ENCODE measurements at places on chromosomes 12 and 14.

GRCh38 chr12:100858656-100859055 lies 64.1 kb downstream of the ANO4 start:
- no peak for DNase-seq

- no peak for DNase-seq
Measured at GRCh38 chr12:12693111-12693671, 2.8 kb downstream of the GPR19 start.

DNA sequence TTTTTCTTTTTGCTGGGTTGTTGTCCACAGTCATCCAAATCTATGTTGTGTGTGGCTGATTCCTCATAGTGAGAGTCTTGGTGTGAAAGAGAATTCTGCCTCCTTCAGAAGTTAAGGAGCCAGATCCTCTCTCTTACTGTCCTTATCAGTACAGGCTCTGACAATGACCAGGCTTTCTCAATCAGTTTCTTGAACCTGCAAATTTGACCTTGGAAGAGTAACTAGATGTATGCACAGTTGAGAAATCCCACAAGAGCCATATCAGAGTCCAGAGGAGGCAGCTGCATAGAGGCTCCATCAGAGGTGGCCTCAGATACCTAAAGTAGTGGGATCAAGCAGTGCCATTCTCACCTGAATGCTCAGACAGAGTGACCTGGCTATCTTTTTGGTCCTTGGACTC lies 5.5 kb upstream of the GALC start:
- no peak for DNase-seq

- DNase-seq = no peak
Measured at GRCh38 chr12:71848212-71848611, 8.7 kb downstream of the TBC1D15 start.

GRCh38 chr12:23560611-23561010 lies 388.9 kb downstream of the SOX5 start:
- no peak for DNase-seq

DNA sequence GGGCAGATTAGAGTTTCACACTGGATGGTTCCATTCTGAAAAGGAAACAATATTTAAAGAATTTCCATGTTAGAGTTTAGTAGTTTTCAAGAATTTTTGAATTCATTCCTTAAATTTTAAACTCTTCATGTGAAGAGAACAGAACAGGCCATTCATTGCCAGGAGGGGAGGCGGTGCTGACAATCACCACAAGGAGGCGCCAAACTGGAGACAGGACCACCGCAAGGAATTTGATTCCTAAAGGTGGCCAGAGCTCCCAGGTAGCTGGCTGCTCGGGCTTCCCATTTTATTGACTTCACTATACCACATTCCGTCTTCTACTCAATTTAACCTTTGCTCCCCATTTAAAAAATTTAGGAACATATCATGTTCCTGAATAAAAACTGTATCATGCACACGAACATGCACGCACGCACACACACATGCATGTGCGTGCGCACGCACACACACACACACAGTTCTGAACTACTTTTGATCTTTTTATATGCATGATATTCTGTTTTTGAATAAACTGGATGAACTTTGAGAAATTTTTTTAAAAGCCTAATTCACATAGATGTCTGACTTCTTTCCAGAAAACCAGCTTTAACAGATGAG lies 101.2 kb downstream of the NELL2 start:
- peak; percentile 1 for DNase-seq

GRCh38 chr12:52260361-52261207 lies 13.9 kb upstream of the KRT86 start:
- DNase-seq = no peak

DNA sequence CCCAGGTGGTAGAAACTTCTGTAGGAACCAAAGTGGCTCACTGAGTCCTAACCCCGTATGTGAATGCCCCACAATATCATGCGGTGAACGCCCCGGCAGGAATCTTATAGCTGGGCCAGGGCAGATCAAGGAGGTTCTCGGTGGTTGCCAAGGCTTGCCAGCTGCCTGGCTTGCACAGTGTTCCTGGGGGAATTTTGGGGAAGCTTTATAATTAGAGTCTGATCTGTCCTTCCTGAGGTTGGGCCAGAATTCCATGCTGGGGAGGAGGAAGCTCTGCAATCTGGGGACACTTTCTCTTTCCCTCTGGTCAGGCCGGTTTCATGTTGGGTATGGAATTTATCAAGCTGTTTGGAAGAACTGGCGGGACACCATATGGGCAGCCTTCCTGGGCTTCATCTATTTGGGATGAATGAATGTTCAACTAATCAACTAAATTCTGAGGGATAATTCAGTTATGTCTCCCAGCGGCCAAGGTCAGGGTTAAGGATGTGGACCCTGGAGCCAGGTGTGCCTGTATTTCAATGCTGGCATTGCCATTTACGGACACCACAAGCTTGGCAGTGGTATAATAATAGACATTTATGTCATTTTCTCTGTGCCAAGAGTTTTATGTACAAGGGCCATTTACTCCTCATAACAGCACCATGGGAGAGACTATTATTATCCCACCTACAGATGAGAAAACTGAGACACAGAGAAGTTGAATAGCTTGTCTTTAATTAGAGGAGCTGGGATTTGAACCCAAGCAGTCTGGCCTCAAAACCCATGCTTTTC lies 54.3 kb downstream of the SVOP start:
- DNase-seq = no peak

DNA sequence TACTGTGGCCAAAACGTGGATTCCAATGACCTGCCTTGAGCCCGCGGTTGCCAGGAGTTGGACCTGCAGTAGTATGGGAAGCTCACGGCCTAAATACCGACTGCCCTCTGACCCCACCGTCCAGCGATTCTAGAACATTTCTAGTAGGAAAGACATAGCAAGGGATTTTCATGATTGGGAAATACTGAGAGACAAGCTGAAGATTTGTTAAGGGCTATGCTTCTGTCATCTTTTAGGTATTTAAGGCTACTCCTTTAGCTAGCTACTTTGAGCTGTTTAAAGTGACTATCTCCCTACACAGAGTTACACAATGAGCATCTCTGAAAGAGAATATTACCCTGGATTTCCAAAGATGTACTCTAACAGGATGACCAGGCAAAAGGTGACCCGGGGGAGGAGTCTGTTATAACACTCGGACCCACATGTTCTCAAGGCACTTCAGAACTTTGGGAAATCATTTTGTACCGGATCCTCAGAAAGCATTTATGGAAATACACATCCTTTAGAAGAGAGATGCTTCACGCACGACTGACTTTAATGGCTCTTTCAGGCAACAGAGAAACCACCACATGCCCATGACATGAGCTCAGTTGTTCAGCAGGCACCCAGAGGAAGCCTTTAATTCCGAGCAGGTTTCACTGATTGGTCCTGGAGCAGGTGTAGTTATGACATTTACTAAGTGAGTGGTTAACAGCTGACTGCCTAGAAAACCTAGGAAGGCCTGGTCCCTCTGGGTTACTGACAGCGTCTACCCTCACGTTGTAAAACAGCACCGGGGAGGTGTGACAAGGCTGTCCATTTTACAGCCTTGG lies 4.2 kb downstream of the BAG5 start:
- DNase-seq = no peak

DNA sequence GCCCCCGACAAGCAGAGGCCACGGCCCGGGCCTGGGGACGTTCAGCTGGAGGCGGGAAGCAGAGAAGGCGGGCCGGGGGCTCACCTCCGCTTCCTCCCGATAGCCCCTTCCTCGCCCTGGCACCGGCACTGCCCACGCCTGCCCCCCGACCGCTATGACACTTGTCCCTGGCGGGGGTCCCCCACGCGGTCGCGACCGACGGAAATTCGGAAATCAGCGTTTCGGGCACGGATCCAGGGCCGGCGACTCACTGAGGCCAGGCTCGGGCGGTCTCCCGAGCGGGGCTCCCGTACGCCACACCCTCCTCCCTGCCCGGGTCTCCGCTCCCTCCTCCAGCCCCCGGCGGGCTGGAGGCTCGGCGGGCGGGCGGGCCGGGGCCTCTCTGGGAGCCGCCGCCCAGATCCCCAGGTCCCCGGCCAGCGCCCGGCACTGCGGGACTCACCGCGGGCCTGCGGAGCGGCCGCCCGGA lies 581 bp downstream of the PITPNM2 start:
- no peak for DNase-seq

DNA sequence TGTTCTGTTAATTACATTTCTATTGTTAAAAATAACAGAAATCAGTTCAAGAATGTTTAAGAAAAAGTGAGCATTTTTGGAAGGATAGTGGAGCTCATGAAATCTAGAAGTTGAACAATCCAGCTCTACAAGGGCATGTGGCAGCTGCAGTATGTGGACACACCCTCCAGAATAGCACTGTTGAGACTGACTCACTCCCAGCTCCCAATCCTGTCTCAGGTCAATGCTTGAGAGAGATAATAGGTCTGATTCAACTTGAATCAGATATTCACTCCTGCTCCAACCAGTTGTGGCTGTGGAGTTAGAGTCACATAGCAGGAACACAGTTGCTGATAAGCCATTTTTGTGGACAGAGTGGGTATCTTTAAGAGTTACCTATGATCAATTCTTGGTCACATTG lies 113.0 kb upstream of the NTF3 start:
- DNase-seq = no peak

DNA sequence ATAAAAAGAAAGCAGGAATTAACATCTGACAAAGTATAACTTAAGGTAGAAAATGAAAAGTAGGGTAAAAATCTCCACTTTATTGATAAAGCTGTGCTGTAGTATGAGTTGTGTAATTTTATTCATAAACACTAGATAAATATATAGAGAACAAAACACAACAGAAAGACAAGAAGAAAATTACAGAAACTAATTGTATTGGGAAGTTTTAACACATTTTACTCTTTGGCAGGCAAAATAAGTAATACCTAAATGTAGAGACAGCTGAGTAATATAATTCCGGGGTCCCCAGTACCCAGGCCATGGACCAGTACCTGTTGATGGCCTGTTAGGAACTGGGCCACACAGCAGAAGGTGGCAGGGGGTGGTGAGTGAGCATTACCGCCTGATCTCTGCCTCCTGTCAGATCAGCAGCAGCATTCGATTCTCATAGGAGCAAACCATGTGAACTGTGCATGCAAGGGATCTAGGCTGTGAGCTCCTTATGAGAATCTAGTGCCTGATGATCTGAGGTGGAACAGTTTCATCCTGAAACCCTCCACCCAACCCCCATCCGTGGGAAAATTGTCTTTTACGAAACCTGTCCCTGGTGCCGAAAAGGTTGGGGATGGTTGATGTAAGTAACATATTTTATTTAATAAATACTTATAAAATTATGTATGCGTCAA lies 84.4 kb upstream of the ETV6 start:
- no peak for DNase-seq

DNA sequence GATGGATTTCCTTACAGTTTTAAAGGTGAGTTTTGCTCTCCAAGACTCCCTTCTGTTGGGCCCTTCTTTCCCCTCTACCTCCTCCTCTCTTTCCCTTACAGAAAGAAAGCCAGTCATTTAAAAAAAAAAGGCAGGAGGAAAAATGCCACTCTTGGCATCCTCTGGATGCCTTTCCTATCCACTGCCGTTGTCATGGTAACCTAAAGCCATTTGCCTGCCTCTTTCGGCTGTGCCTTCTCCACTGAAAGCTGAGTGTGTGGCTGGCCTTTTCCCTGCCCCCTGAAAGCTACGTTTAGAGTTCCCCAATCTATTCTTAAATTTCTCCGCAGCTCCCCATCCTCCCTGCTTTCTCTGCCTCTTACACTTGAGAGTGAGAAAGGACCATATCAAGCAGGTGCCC lies 67.1 kb downstream of the TUNAR start:
- no peak for DNase-seq

GRCh38 chr12:26857465-26858176 lies 24.6 kb upstream of the ITPR2 start:
- DNase-seq = no peak

- DNase-seq = no peak
Measured at GRCh38 chr12:118145113-118145797, 9.3 kb downstream of the PEBP1 start.

GRCh38 chr12:123056053-123056452 lies 75.6 kb downstream of the ARL6IP4 start:
- no peak for DNase-seq

DNA sequence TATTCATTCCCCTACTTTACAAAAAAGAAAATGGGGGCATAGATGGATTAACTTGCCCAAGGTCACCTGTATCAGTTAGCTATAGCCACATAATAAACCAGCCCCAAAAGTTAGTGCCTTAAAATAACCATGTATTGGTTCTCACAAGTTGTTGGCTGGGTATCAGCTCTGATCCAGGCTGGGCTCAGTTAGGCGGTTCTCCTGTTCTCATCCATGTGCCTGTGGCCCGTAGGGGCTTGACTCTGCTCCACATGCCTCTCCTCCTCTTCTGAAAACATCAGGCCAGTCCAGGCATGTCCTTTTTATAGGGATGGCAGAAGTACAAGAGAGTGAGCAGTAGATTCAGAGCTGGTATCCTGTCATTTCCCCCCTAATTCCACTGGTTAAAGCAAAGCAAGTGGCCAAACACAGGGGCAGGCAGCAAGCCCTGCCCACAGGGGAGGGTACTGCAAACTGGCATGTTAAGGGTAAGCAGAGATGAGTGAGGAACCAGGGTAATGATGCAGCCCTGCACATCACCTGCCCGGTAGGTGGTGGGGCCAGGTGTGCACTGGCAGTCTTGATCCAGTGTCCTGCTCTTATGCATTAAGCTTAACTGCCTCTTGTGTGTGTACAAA lies 47.9 kb upstream of the TUNAR start:
- DNase-seq = no peak

DNA sequence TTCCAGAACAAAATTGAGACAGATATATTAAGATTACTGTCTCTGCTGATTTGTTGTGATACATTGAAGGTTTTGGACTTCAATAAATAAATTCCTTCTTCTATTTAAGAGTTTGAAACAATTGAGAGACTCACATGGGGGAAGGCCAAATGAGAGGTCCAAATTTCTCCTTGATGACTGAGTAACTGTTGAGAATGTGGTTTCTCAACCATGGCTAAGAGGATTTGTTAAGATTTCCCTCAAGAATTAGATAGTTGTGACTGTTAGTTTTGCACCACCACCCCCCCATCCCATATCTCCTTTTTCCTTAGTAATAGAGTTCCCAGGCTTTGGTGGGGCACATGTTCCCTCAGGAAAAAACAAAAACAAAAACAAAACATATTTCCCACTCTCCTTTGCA lies 47.7 kb upstream of the IGF1 start:
- DNase-seq = no peak

GRCh38 chr12:85509857-85510256 lies 229.8 kb downstream of the ALX1 start:
- DNase-seq = no peak

GRCh38 chr12:110007881-110008280 lies 8.7 kb downstream of the ANKRD13A start:
- DNase-seq = no peak

- no peak for DNase-seq
Measured at GRCh38 chr12:105748806-105749600, 389.8 kb downstream of the NUAK1 start.

DNA sequence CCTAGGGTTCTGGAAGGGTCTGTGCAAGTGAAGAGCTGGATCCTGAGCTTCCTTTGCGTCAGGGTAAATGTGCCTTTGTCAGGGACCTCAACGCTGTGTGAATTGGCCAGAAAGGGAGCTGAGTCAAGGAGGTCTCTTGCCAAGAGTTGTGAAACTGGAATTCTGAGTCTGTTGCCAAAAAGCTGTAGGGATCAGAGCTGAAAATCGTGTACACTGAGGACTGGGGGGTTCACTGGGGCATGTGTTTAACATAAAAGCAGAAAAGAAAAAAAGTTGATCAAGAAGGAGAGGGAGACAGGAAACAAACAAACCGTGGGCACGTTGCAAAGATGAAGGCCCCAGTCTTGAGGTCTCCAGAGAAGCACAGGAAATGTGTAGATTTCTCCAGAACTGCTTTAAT lies 1081.5 kb downstream of the VRK1 start:
- DNase-seq = no peak

- peak; percentile 37 for DNase-seq
Measured at GRCh38 chr14:46279327-46279726, 372.3 kb downstream of the RPL10L start.

Data from NCI-H1436 (cell line).